ENCODE measurements at places on chromosomes 16 and 17. TPM values are rescaled to one million over a fixed set of nuclear protein-coding genes. Genes with fewer than 3 reads are reported as not detected.

- H3K36me3 ChIP-seq: no peaks in the 10 kb centered on the region
- H3K27me3 ChIP-seq: no peaks in the 10 kb centered on the region
- no peak overlapping the region for H3K27ac ChIP-seq
- H3K4me1 ChIP-seq: no peaks in the 10 kb centered on the region
- no peak for DNase-seq
These were observed 1.1 kb upstream of the NHLRC4 start for GRCh38 chr16:565419-566330.

- peaks cover 2% of the 10 kb centered on the region for H3K4me1 ChIP-seq
- no peaks in the 10 kb centered on the region for H3K27me3 ChIP-seq
- H3K27ac ChIP-seq: no peak overlapping the region
These were observed 238.7 kb upstream of the TBX2 start for GRCh38 chr17:61160789-61161445.

- H3K27ac ChIP-seq: no peak overlapping the region
- H3K4me3 ChIP-seq: no peak overlapping the region
- no peak for DNase-seq
- H3K4me1 ChIP-seq: no peaks in the 10 kb centered on the region
These were observed 21.9 kb downstream of the PARN start for GRCh38 chr16:14608111-14608566.

The LPO gene
- 0.11 TPM for total RNA-seq
